ACHN (cell line): ENCODE measurements at places on chromosomes 6 and 20.

- DNase-seq, result no peak
Measured at GRCh38 chr6:96460052-96460700, 61.4 kb upstream of the UFL1 start.

DNA sequence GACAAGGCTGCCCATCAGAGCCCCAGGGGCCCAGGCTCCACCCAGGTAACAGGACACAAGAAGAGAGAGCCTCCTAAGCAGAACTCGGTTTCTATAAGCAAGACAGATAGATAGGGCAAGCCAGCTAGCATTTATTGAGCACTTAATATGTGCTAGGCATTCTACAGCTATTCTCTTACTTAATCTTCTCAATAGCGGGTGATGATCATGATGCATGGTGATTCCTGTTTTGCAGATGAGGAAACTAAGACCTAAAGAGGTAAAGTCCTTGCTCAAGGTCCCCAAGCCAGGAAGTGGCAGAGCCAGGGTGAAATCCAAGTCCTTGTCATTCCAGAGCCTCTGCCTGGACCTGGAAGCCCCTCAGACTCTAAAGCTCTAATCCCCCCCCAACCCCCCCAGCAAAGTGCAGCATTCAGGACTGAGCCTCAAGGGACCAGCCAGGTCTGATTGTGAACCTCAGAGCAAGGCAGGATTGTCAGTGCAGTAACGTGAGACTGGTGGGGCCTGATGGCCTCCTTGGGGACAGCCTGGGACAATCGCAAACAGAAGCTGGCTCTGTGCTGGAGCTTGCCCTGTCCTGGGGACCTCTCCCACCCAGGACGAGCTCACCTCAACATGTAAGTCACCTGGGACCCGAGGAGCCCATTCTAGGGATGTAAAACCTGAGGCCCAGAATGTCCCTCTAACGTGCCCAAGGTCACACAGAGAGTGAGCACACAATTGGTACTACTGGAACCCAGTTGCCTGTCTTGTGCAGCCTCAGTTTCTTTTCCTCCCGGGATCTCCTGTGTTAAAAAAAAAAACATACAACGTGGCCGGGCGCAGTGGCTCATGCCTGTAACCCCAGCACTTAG, 48.4 kb upstream of the PTGIS start:
- no peak for DNase-seq

DNA sequence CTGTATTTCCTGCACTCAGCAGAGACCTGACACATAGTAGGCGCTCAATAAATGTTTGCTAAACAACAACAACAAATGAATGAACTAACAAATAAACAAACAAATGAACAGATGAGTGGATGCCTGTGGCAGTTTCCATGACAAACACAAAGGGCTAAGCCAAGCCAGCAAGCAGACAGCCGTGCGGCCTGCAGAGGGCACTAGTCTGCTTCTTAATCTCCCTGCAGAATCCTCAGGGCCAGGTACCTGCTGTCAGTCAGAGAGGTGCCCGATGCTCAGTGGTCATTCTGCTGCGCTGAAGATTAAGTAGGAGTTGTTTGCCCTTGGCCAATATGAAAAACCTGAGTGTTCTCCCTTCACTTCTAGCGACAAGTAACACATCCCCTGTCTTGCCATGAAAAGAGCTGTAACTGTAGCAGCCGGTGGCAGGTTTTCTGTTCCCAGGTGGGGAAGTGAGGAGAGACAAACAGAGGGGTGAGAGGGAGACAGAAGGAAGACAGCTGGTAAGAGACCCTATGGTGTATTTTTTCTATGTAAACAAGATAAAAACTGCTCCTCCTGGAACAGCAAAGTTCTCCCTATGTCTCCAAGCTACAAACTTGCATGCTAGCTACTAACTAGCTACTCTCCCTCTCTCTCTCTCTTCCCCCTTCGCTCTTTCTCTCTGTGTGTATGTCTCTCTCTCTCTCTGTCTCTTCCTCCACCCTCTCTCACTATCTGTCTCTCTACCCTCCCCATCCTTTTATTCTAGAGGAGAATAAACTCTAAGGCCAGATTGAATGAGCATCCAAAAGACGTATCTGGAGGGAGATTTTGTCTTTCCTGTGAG, at the start of gene MC3R:
Gene MC3R (plus strand): TSS at position 779 of the 829 bp plus-strand sequence. CDS start 112 bp downstream, outside the sequence.
- DNase-seq, result peak; percentile 42

DNA sequence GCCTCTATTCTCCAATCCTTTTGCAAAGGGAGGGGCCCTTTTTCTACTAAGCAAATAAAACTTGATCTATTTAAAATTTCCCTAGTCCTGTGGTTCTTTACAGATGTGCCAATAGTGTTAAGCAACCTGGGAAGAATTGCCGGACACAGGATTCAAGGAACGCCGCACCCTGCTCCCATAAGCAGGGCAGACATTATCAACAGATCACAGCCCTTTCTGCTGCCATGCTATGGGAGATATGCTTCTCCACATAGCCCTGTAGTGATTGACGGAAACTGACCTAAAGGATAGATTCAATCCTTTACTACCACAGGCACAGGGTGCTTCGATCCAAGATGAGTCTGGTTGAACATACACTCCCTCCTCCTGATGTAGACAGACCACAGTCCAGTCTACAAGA, 118.4 kb upstream of the TRAF3IP2 start:
- DNase-seq, result no peak

GRCh38 chr6:145148776-145149175, 586.5 kb downstream of the EPM2A start:
- no peak for DNase-seq

- DNase-seq, result no peak
Measured at GRCh38 chr6:70717038-70717801, 49.5 kb downstream of the SMAP1 start.

DNA sequence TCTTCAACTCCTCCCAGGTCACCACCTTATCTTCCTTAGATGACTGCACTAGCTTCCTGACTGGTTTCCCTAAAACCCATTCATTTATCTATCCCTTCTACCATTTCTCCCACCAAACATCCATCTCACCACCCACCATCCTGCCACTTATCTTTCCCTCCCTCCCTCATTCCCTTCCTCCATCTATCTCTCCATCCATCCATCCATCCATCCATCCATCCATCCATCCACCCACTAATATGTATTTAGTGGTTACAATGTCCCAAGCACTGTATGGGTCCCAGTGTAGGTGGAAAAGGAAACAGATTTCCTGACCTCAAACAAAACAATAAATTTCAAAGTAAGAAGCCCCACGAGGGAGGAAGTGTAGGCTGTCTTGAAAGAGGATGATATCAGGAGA, 59.3 kb upstream of the APCDD1L start:
- DNase-seq, result no peak

DNA sequence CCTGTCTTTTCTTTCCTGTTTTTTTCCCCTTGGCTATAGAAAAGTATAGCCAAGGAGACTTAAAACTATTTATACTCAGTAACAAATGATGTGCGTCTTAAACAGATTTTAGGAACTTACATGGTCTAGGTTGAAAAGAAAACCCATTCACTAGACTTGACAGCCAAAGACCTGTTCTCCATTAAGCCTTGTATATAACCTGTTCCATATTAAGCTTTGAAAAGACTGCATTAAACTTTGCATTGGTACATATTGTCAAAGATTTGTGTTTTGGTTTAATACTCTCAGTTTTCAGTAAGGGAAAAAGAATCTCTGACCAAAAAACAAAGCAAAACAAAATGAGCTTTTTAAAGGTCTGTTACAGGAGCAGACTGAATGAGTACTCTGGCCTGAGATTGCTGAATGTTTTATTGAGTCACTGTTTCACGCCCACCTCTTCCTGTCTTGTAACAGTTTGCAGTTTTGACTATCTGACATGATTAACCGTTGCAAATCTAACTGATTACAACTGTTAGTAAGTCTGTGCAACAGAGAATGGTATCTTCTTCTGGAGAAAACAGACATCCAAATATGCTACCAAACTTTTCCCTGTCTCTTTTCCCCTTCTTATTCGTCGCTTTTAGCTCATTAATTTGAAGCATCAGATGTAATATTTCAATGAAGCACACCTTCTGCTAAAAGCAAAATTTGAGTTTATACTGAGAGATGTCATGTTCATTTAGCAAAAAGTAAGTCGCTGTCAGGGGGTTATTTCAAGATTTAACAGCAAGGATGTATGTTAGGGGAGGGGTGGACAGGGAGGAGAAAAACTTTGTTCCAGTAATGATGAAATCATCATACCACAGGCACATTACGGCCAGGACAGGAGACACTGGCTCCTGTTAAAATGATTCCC, 59.1 kb upstream of the SUPT3H start:
- peak; percentile 47 for DNase-seq

DNA sequence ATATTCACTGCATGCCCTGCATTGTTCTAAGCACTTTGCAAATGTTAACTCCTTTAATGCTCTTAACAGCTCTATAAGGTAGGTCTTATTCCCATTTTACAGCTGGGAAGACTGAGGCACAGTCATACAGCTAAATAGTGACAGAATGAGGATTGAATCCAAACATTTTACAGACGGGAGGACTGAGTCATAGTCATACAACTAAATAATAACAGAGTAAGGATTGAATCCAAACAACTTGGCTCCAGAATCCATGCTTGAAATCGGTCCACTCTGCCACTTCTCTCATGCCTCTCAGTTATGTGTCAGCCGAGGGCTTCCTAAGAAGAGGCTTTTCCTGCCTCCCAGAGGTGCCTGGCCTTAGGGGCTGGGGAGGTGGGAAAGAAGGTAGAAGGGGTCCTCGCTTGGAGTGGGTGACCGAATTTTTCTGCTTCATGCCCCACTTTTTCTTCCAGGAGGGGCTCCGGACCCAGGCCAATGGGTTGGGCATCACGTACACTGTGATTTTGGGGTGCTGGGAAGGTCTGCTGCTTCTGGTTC, 137.4 kb upstream of the RNF24 start:
- peak; percentile 28 for DNase-seq

DNA sequence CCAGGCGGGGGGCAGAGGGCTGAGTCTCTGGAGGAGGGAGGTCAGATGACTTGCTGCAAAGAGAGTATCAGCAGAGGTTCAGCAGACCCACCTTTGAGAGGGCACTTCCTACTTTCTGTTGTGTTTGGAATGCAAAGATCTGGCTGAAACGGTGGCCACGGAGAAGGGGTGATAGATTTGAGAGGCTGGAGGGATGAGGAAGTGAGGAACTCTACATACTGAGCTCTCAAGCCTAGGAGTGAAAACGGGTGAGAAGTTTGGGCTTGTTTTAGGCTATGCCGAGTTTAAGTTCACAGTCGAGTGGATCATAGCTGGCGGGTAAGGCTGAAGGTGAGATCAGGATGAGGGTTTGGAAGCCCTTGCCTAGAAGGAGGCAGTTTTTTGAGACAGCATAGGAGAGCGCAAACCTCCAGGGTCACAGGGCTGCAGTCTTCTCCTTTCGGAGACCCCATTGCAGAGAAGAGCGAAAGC, 477 bp upstream of the ITPA start:
- DNase-seq, result no peak

GRCh38 chr20:51318058-51318949, 224.2 kb downstream of the NFATC2 start:
- DNase-seq, result peak; percentile 16

- DNase-seq, result peak; percentile 65
Measured at GRCh38 chr6:137271245-137272183, 52.3 kb upstream of the IFNGR1 start.

DNA sequence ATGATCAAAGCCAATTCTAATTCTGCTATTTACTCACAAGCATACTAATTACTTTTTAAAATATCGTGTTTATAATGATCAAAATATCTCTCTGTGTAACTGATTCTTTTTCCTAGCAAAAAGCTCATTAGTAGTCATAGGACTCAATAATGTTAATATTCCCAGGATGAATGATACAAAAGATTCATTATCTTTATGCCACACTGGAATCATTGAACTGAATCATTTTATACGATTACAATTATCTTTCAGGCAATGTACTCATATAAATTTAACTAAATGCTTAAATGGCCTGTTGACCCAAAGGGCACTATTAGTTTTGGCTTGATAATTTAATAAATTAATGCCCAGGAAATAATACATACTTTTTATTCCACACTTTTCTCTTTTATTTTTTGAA, 96.3 kb downstream of the EYS start:
- no peak for DNase-seq

- no peak for DNase-seq
Measured at GRCh38 chr6:42527204-42527603, 36.6 kb upstream of the UBR2 start.
